HCT116 (cell line): ENCODE measurements at places on chromosomes 11 and 22.
A peak's percentile ranks its signal among the peaks of the same experiment; 100 is the strongest.

- DNase-seq = no peak
These were observed 99.6 kb upstream of the RTL6 start for GRCh38 chr22:44597616-44598015.

GRCh38 chr11:32527261-32528175, 56.1 kb upstream of the EIF3M start:
- no peak for DNase-seq

GRCh38 chr11:6572215-6572614, 31.2 kb downstream of the RRP8 start:
- DNase-seq = no peak

DNA sequence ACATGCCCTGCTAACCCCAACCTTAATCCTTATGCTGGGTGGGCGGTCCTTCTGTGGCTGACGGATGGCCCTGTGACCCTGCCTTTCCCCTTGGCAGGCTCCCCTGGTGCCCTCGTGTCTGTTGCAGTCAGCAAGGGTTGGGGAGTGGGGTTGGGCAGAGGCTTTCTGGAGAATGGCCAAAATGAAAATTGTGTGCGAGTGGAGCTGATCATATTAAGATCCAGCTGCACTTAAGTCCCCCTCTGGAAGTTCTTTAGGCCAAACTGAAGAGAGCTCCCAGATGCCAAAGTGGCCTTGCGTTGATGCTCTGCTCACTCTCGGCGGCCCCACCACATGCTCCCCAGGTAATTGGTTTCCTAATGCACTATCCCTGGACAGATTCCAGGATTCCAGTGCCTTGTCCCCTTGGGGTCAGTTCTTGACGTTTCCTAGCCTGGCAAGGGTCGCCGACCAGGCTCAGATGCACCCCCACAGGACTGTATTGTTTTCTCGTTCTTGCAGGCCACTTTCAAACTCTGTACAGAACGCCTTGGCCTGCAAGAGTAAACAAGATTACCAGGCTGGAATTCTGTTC, 16.4 kb upstream of the C11orf96 start:
- DNase-seq = no peak

- DNase-seq = no peak
These were observed 498.2 kb downstream of the KCNA4 start for GRCh38 chr11:29518389-29519174.

- DNase-seq = no peak
These were observed 609 bp downstream of the MAPK11 start for GRCh38 chr22:50269573-50269969.

DNA sequence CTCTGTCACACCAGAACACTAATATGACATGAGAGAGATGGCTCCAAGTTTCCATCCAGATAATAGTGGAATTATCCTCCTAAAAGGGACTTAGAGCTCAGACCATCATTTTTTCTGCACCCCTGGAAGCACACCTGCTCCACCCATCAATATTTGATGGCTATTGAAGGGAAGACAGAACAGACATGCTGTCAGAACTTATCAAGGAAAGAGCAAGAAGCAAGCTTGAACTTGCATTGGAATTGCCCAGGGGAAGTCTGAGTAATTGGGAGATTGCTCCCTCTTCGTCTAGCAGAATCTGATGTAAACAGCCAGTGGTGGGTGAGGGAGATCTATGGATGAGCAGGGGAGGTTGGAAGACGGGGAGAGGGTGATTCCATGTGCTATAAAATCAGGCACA, 874.4 kb upstream of the TENM4 start:
- DNase-seq = no peak

DNA sequence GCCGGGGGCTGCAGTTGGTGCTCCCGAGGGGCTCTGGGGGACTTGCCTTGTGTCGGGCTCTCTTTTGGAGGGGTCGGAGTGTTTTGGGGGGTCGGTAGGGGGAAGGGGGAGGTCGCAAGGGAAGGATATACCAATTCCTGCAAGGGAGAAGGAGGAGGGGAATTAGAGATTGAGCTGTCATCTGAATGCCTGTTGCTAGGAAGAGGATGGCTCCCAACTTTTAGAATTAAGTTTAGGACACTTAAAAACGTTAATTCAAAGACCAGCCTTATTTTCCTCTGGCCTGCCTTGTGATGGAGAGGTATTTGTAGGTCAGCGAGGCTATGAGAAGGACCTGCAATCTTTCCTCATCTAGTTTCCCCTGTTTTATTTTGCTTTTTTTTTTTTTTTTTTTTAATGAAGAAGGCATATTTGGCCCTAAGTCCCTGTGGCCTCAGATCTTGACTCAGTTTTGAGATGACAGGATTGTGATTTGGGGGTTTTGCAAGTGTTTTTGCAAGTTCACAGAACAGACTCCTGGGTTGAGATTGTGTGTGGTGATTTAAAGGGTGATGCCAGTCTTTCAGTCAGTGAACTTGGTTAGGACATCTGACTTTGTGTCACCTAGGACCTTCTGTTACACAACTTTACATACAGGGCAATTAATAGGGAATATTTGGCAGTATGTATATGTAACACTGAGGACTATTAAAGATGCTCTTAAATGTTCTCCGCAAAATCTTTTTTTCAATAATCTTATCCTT, 672 bp downstream of the TMEM135 start:
- no peak for DNase-seq

- DNase-seq = no peak
These were observed 86.2 kb upstream of the ASPHD2 start for GRCh38 chr22:26342745-26343410.

- DNase-seq = no peak
These were observed 862 bp downstream of the TPP1 start for GRCh38 chr11:6618117-6619003.

DNA sequence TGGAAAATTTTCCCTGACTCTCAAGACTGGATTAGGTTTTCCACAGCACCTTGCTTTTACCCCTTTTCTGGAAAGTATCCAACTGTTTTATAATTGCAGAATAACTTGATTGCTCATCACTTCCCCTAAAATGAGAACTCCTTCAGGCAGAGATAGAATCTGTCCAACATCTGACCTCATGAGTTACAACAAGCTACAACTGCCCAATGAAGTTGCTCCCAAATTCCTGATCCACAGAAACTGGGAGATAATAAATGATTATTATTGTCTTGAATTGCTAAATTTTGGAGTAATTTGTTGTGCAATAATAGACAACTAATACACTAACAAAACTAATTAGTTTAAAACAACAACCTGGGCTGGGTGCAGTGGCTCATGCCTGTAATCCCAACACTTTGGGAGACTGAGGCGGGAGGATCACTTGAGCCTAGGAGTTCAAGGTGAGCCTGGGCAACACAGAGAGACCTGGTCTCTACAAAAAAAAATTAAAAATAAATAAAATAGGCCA, 10.0 kb upstream of the CCDC83 start:
- no peak for DNase-seq

GRCh38 chr11:88378422-88379066, 41.0 kb upstream of the CTSC start:
- DNase-seq = no peak

DNA sequence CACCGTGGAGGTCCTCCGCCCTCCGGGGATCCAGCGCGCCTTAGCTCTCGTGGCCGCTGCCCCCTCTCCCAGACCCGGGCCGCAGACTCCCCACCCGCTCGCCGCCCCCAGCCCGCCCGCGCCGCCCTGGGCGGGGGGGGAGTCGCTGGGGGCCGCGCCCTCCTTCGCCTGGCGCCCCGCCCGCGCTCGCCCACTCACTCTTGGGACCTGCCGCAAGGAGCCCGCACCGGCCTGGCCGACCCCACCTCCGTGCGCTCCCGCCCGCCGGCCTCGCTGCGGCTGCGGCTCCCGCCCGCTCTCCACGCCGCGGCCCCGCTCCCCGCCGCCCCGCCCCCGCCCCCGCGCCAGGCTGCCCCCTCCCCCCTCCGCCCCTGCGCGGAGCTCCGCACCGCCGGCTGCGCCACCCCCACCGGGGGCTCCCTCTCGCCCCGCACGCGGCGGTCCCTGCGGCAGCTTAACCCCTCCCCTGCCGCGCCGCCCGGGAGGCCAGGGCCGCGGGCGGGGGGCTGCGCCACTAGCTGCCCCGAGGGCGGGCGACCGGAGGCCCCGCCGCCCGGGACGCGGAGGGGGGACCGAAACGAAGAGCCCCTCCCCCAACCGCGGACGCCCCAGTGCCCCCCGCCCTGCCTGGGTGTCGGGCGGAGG, 724 bp upstream of the RASGRP2 start:
- DNase-seq = no peak

GRCh38 chr11:122917311-122917710, 34.8 kb downstream of the JHY start:
- no peak for DNase-seq

GRCh38 chr22:30947173-30947815, 21.3 kb downstream of the MORC2 start:
- DNase-seq = no peak

DNA sequence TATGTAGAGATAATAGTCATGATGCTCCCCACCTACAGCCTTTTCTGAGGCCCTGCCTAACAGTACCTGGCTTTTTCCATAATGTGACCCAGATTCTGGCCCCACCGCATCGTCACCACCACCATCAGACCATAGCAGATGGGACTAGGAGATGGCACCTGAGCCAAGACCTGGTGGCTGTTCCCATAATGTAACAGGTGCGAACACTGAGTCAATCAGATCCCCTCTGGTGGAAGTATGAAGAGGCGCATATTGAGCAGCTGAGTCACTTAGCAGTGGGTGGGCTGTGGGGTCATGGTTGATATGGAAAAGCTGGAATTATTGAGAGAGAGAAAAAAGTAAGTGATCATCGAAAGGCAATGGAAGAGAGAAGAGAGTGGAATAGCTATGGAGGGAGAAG, 578.0 kb upstream of the CADM1 start:
- DNase-seq = no peak

DNA sequence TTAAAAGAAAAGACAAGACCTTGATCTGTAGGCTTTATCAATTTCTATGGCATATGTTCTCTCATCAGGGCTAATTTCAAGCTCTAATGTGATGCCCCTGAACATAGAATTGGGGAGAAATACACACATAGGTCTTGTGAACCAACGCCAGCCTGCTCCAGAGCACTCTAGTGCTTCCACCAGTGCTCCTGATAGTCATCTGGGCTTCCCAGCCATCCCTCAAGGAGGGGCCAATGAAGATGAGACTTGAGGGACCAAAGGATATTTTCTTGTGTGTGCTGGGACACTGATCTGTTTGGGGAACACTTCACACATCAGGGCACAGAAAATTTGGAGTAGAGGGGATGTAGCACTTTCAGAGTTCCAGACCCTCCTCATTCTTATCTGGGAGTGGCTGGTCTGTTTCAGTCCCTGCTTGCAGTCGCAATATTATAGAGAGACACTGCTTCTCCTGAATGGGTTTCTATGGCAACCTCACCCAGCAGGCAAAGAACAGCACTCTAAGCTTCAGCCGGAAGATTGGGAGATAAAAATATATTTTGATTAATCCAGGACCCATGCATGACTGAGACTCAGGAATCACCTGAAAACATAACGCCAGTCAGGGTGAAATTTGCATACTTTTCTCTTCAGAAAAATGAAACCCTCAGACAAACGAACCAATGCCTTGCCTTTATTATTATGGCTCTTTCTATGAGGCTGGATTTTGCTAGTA, 28.4 kb upstream of the SCN3B start:
- no peak for DNase-seq

DNA sequence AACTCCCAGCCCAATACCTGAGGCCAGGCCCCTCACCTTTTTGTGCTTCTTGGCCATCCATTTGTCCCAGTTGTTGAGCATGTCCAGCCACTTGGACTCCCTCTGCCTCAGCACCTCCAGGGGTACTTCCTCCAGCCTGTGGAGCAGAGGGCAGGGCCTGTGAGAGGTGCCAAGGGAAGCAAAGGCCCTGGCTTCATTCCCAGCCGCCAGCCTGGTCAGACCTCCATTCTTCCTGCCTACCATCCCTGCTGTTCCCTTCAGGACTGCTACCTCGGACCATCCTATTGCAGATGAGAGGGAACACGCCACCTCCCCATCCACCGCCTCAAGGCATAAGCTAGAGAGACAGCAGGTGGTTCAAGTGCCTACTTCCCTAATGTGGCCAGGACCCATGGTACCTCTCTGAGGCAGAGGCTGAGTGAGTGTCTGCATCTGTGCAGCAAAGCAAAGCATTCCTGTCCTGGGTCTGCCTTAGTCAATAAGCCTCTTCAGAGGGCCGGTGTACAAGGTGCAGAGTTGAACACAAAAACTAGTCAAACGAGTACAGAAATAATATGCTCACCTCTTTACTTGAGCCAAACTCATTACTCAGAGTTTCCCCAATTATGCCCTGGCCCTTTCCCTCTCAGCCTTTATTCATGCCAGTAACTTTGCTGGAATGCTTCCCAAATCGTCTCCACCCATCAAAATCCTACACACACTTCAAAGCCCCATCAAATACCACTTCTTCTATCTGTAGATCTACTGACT, 15.4 kb upstream of the CASTOR1 start:
- DNase-seq = no peak

DNA sequence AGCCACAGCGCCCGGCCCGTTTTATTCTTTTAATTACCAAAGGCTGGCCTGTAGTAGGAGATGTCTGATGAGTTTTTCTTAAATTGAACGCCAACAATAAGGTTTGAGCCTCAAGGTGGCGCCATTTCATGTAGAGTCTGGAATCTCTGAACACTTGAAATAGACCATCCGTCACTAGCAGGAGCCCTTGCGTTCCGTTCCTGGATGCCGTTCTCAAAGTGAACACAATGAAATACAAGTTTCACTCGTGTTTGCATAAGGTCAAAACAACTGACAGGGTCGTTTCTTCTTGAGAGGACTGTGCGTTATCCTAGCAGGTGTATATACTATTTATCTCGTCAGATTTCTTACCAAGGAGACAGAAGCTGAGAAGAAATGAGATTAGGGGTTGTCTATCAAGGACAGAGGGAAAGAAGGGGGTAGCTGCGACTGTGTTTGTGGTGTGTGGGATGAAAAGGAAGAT, 18.7 kb upstream of the SCGB1D1 start:
- peak; percentile 94 for DNase-seq

DNA sequence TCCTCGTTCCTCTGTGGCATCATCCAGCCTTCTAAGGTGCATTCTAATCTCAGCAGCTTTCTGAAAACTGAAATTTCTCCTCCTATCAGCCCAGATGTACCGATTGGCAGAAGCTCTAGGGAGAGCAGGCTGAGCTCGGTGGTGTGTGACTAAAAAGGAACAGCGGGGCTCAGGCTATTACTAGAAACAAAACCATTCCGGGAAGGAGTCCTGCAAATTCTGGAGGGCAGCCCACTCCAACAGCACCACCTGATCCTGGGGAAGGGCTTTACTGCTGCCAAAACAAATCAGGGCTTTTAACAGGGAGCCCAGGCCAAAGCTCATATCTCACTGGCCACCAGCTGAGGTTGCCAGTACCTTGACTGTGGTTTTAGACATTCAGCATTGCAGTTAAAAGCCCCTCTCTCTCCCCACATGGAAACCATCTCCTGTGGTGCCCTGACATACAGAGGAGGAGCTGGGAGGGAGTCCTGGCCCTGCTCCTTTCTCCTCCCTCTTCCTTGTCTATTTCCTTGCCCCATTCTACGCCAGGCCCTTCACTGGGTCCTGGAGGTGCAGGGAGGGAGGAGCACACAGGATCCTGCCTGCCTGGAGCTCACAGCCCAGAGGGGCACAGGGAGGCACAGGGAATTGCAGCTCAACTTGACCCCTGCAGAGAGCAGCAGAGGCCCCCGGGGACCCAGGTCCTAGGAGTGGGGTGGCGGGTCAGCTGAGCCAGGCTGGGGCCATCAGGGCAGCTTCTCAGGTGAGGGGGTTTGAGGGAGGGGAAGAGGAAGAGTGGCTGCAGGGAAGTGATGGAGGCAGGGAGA, 889 bp downstream of the PLAAT4 start:
- no peak for DNase-seq
